ENCODE measurements at places on chromosomes 4 and X.

- DNase-seq: no peak
These were observed 648.7 kb upstream of the DIPK2B start for GRCh38 chrX:45849261-45849862.

- peak; percentile 80 for DNase-seq
These were observed 3.7 kb upstream of the GPR82 start for GRCh38 chrX:41720125-41720779.

DNA sequence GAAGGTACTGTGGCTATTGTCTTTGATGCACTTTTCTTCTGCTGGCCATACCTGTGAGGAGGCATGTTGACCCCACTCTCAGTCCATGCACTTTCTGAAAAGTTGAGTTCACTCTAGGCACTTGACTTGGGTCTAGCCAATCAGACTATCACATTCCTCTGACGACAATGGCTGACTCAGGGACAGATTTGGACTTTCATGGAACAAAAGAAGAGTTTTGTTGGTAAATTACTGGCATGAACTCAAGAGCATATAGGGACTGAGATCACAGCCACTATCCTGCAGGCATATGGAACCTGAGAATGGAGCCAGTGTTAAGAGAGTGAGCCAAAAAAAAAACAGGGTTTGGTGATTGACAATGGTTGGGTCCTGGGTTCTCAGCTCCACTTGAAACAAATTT lies 24.6 kb upstream of the CXCL6 start:
- no peak for DNase-seq

- DNase-seq: no peak
These were observed 86.5 kb upstream of the EGFL6 start for GRCh38 chrX:13482746-13483541.

- DNase-seq: peak; percentile 70
These were observed 25.4 kb upstream of the SLAIN2 start for GRCh38 chr4:48315728-48316630.

GRCh38 chrX:69231903-69232302 lies 66.7 kb upstream of the PJA1 start:
- DNase-seq: no peak

DNA sequence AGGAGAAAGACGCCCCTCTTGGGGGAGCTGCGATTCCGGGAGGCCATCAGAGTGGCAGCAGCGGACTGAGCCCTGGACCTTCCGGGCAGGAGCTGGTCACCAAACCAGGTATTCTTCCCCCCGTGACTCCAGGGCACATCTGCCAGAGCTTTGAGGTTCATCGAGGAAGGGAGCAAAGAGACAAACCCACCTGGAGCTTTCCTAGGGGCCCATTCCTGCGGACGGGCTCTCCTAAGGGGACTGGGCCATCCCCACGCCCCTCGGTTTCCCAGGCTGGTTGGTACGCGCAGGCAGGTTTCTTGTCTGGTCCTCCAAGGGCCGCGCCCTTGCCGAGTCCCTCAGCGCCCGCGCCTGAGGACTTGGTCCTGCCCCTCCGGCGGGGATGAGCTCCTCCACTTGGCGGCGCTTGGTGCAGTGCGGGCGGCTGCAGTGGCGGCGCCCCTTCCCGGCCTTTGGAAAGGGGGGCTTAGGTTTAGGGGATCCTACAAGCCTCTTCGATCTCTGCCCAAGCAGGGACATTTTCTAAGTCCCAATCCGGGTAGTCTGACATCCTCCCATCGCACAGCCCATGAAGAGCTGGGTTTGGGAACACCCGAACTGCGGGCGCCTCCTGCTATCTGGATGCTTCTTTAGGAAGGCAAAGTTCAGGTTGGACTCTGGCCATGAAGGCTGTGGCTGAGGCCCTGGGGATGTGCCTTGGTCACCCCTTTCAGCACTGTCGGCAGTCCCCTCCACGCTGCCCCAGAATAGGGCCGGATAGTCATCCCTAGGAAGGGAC lies 538 bp downstream of the STBD1 start:
- DNase-seq: no peak

GRCh38 chr4:188023682-188024081 lies 28.1 kb downstream of the ZFP42 start:
- no peak for DNase-seq

GRCh38 chr4:121788896-121789295 lies 12.2 kb upstream of the EXOSC9 start:
- DNase-seq: peak; percentile 68

DNA sequence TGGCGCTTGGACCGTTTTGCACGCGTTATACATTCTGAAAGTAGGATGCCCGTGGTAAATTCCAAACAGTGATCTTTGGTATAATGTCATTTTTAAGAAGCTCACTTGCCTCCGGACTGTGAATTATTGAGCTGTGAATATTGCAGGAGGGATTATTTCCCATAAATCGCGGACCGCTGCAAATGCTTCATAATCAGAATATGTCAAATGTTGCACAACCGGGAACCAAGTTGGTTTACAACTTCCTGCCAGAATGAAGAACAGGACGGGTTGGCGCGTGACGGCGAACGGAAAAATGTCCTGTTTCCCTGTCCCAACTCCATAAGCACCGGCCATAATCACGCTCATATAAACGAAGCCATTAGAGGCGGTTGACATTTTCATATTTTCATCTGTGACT lies 67.6 kb downstream of the SHOX start:
- no peak for DNase-seq

DNA sequence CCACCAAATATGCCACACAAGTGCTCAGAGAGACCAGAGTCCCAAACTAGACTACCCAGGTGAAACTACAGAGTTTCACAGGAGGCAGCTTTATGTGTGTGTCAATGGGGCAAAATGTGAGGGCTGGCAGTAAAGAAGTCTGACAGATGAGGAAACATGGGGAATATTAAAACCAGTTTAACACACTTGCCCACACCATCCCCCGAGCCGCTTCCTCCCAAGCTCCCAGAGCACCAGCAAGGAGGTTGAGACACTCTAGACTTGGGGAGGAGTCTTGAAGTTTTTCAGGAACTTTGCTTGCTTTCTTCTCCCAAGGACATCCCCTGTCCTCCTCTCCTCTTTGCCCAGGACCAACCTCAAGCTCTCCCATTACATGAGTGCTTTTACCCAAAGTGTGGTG lies 94.7 kb upstream of the SPRY1 start:
- no peak for DNase-seq

GRCh38 chr4:162610116-162610515 lies 446.3 kb upstream of the FSTL5 start:
- DNase-seq: no peak

- peak; percentile 30 for DNase-seq
These were observed 4.3 kb downstream of the PNCK start for GRCh38 chrX:153669174-153669890.

DNA sequence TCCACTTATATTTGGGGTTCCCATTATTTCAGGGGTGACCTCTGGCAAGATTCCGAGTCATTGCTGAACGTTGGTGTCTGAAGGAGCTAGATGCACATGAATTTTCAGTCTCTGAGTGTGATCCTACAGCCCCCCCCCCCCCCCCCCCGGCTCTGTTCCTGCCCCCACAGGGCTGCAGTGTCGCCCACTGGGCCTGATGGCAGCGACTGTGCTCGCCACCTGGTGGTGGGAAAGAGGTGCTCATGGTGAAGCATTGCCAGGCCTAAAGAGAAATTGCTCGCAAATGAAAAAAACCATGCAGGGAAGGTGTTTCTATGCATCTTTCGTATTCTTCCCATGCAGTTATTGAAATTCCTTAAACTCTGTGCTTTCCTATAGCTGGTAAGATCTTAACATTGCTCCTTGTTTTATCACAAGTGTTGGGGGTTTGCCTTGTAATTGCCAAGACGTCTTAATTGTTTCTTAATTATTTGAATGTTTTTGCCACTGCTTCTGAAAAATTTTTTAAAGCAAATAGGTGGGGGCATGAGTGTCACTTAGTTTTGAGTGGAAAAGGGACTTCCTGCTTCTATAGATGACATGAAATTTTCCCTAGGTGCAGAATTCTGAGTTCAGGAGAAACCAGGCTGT lies 63.2 kb downstream of the CLDN22 start:
- DNase-seq: peak; percentile 52

GRCh38 chr4:135268369-135268768 lies 1066.8 kb upstream of the PABPC4L start:
- no peak for DNase-seq

- peak; percentile 73 for DNase-seq
These were observed 380.6 kb downstream of the MAPK10 start for GRCh38 chr4:85979276-85979675.

- peak; percentile 1 for DNase-seq
These were observed 242.5 kb upstream of the VCX3A start for GRCh38 chrX:6777238-6778002.

DNA sequence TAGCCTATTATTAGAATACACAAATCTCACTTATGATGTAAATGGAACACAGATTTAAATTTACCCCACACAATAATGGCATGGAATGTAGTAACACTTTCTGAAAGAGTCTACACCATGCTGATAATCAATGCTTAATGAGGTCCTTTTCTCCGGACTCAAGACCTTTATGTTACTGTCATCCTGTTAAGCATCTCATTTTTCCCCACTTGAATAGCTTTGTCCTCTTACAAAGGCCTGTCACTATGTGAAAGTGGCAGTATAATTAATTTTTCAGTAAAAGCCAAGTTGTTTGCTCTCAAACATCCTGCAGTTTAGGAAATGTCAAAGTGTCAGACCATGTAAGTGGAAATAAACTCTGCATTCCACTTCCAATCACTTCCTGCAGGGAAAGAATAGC lies 96.4 kb downstream of the GPC3 start:
- no peak for DNase-seq

- no peak for DNase-seq
These were observed 207.0 kb downstream of the ARHGAP24 start for GRCh38 chr4:85681921-85682320.

- no peak for DNase-seq
These were observed 96.7 kb upstream of the NKX1-1 start for GRCh38 chr4:1502976-1503375.

DNA sequence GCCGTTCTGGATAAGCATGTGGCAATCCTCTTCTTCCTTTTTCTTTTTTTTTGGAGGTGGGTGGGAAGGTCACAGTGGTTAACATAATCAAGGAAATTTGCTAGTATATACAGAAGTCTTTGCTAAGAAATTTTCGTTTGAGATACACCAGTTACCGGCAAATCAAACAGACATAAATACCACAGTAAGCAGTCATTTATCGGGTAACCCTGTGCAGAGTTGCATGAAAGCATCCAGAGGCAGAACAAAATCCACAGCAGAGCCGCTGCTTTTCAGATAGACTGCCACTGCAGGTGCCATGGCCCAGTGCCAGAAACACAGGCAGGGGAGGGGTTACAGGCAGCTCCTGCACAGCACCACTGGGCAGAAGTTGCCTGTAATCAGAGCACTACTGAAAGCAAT lies 179.1 kb upstream of the MAB21L2 start:
- DNase-seq: peak; percentile 10

DNA sequence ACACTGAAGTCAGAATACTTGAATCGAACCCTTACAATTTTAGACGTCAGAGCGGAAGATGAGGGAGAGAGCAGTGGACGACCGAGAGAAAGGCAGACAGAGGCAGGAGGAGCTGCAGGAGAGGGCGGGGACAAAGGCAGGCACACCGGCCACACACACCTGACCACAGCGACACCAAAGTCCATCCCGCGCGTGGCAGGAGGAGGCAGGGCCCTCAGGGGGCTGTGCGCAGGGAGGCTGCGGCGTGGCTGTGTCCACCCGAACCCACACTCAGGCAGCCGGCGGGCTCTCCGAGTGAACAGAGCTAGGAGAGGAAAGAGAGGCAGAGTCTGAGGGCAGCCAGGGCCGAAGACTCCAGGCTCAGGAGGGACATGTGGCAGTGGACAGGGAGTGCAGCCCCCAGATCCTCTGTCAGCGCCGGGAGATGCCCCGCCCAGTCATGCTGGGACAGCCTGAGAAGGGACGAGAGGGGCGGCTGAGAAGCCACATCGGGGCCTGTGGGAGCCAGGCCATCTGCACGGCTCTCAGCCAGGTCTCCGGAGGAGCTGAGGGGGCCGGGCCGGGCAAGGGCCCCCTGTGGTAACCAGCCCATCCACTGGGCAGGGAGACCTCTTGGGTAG lies 20.1 kb downstream of the GAK start:
- no peak for DNase-seq

- DNase-seq: no peak
These were observed 160.5 kb upstream of the TAPT1 start for GRCh38 chr4:16386711-16387320.

- peak; percentile 5 for DNase-seq
These were observed 173.8 kb upstream of the DCAF12L2 start for GRCh38 chrX:126339928-126340327.

- DNase-seq: peak; percentile 37
These were observed 81.5 kb downstream of the RCHY1 start for GRCh38 chr4:75432683-75433082.

DNA sequence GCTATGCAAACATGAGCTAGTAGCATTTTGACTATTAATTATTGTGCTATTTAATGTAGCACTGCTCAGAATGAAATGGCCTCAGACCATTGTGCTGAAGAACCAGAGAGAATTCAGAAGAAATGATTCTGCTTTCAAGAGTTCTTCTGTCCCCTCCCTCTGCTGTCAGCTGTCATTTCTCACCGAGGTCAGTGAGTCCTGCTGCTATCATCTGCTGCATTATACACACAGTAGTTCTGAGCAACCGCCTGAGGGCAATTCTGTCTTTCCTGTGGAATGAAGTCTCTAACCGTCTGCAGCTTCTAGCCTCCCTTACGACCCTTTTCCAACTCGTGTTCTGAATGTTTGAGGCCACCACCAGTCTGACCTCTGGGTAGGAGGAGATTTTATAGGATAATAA lies 249.4 kb downstream of the HNRNPD start:
- no peak for DNase-seq

Measured in GM12865 (cell line).